ENCODE measurements at places on chromosomes 1 and 21.

- no peak for DNase-seq
These were observed 152.1 kb upstream of the FMN2 start for GRCh38 chr1:239939602-239940001.

DNA sequence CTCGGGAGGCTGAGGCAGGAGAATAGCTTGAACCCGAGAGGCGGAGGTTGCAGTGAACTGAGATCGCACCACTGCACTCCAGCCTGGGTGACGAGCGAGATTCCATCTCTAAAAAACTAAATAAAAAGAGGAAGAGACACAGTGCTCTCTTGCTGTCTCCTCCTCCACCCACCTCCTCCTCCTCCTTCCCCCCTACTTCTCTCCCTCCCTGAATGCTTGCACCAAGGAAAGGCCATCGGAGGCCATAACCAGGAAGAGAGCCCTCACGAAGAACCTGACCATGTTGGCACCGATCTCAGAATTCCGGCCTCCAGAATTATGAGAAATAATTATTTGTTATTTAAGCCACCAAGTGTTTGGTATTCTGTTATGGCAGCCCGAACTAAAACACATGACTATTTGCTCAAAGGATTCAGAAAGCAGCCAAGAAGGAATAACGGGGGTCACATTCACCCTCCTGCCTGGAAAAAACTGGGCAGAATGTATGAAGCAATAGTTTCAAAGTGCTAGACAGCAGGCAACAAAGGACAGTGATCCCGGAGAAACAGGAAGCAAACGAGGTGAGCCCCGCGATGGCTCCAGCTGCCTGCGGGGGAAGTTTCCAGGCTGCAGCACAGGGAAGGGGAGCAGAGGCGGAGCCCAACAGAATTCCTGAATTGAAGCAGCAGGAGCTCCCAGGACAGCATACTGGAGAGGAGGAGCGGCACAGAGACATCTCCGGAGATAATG, 35.8 kb downstream of the LDLRAD1 start:
- no peak for DNase-seq

DNA sequence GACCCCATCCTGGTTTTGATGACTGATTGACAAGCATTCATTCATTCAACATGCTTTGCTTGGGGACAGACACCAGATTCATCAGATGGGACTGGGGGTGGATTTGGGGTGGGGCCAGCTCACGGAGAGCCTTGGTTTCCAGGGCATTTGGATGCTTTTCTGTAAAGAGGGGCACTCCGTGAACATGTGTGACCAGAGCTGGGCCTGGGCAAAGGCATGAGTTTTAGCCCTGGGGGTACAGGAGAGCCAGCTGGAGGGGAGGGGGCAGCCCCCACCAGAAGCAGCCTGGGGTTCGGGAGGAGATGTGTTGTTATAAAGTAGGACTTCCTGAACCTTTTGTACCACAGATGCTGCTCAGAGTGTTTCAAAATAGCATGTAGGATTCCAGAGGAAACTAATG, 99.7 kb downstream of the RIPK4 start:
- no peak for DNase-seq

GRCh38 chr1:78060857-78061563, 15.2 kb downstream of the GIPC2 start:
- no peak for DNase-seq

DNA sequence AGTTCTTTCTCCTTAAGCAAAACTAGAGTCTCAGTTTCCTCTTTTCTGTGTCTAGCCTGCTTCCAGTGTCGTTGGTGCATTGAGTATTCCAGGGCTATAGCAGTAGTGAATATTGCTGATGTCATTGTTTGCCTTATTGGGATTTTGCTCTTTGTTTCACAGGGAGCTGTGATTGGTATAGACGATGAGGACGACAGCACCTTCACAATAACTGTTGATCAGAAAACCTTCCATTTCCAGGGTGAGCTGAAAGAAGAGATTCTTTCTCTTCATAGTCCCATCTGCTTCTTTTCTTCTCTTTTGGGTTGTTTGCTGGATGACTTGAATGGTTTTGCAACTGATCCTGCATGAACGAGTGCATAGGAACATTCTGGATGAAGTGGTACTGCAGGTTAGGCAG, 52.4 kb downstream of the OSBPL9 start:
- DNase-seq, result no peak
